Lung microvascular endothelial cell (primary cell): ENCODE measurements at places on chromosomes 3 and 15. TPM values are rescaled to one million over a fixed set of nuclear protein-coding genes. Genes with fewer than 3 reads are reported as not detected.
A peak's percentile ranks its signal among the peaks of the same experiment; 100 is the strongest.

DNA sequence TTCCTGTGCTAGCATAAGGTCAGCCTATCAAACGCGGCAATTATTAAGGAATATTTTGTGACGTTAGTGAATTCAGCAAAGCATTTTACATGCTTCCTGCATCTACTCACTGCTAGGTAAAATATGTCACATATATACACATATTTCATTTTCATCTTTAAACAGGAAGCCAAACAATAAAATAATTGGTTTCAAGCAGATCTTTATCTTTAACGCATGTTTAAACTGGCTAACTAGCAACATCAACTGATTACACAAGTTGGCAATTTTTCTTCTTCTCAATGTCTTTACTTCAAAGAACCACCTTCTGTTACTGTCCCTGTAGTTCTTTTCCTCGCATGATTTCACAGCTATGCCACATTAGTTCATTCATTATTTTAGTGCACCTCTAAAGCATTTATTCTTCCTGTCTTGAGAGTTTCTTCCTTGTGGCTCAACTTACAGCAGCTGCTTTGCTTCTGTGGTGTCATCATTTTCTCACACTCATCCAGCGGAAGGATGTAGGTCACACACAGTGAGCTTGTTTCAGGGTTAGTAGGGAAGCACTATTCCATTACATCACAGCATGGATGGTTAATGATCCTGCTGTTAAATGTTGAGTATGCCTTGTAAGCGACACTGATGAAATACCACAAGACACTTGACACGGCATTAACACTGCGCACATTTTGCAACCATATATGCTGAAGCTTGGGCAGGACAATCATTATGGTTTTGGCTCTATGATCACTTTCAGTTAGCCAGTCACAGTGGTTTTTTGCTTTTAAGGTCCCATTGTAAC is 2.3 kb upstream of the BCHE start:
- no peak for DNase-seq

Gene SI
- not detected in 2 replicates for total RNA-seq

DNA sequence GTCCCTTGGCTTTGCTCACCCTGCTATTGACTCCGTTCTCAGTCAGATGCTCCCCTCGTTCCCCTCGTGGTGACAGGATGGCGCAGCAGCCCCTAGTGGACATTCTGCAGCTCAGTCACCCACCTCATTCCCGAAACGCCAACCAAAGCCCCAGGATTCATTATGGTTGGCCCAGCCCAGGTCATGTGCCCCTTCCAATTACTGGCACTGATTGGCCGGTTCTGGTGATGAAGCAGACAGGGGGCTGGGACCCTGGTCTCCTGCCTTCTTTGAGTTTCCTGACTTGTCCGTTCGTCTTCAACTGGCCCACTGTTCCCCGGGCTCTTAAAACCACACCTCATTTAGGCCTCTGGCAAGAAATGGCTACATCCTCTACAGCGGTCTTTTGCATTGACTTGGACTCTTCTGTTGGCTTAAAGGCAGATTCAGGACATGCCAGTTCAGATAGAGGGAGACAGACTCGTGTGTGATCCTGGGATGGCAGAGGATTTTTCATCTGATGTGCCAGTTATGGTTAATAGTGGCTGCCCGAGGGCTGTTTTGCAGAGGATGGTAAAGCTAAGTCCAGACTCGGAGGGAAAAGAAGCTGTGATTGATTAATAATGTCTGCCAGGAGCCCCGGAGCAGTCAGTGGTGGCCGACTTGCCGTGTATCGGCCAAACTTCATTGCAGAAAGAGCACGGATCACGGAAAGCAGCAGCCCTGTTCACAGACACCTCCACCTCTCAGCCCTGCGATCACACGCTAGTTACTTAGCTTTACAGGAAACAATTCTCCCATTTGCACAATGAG is 37.8 kb downstream of the LSM3 start:
- DNase-seq = peak; percentile 75

Gene CHST14
- 6.1 and 6.7 TPM in 2 replicates for total RNA-seq

GRCh38 chr15:36693644-36694043 is 114.2 kb downstream of the CDIN1 start:
- DNase-seq = no peak

- no peak for DNase-seq
Measured at GRCh38 chr15:54364961-54365360, 386.7 kb downstream of the UNC13C start.

- no peak for DNase-seq
Measured at GRCh38 chr3:3618623-3619022, 180.6 kb upstream of the LRRN1 start.
